ENCODE measurements at places on chromosomes 5 and 9. TPM values are rescaled to one million over a fixed set of nuclear protein-coding genes. Genes with fewer than 3 reads are reported as not detected.
A peak's percentile ranks its signal among the peaks of the same experiment; 100 is the strongest.

DNA sequence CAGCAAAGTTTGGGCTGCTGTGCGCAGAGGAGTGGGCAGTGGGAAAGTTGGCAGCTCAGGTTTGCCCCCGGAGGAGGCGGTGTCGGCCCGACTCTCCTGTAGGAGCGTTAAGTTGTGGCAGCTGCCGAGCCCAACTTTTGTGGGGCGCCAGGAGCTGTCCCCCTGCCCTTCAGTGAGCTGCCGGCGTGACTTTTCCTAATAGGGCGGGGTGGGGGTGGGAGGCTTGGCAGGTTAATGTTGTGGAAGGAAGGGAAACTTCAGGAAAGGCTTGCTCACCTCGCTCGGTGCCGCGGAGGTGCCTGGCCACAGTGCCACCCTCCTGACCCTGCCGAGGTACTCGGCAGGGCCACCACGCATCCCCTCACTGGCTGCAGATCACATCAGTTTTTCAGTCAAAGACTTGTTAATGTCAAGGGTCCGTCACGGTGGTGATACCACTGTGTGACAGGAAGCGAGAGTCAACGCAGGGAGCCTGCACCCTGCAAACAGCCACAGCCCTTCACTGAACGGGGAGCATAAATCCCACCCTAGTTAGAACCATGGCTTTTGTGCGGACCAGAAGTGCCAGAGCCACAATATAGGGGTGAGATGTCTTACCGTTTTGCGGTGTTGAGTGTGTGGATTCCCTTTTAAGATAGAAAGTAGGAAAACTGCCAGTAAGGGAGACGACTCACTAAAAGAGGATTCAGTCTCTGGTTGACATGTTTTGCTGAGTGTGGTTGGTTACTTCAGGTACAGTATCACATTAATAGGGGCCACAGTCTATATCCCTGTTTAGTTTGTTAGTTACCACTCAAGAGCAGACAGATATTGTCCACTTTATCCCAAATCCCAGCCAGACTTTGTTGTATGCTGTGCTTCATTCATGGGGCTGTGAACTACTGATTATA, 796 bp downstream of the LNPEP start:
- DNase-seq, result peak; percentile 60

GRCh38 chr5:135208903-135209721, 175.1 kb upstream of the PITX1 start:
- peak; percentile 52 for DNase-seq

GRCh38 chr9:104104360-104104759, 10.3 kb downstream of the SMC2 start:
- DNase-seq, result no peak

DNA sequence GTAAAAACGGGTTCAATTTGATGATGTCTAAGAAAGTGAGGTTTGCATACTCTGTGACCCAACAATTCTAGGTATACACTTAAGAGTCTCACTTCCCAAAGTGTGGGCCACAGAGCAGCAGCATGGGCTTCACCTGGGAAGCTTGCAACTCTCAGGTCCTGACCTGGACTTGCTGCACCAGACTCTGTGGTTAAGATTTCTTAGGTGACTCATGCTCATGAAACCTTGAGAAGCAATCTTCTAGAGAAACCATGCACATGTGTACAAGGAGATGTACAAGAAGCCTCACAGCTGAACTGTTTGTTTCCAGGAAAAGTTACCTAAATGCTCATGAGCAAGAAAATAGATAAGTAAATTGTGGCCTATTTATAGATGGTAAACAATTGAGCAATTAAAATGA, 30.0 kb downstream of the DNAJC21 start:
- no peak for DNase-seq

DNA sequence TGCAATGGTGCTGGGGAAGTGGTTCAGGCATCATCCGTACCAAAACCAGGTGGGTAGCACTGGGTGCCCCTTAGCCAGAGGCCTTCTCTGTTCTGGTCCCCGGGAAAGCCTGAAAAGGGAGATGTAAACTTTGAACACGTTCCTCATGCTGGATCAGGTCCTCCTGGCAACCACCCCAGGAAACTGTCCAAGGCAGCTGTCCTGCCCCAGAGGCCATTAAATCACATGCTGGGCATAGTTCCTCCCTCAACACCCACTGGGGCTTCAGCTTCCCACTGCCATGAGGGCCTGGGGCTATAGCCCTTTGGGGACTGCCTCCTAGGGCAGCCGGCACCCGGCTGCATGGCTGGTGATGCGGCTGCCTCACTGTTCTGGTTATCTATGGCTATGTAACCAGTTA, 228.9 kb upstream of the MVB12B start:
- DNase-seq, result no peak

- no peak for DNase-seq
Observed at GRCh38 chr9:121303456-121304451, 35.8 kb downstream of the GSN start.

GRCh38 chr5:68518286-68518685, 302.7 kb downstream of the PIK3R1 start:
- no peak for DNase-seq

DNA sequence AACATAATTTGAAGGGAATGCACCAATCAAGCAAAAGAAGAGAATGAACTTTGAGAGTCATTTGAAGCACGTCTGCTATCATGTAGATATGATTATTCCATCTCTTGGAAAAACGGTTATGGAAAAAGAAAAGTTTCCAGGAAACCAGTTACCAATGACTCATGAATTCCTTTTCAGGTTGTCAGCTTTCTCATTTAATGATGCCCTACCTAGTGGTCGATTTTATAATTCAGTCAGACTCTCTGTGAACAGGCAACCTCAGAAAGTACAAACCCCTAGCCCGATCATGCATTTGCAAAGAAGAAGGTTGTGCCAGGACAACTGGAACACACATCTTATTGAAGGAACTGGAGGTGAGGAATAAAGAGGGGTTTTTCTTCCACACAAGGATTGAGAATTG, 355.1 kb upstream of the GRIA1 start:
- no peak for DNase-seq

GABRA6 gene
- total RNA-seq, result not detected

- no peak for DNase-seq
Observed at GRCh38 chr9:104301755-104302154, 202.3 kb upstream of the OR13F1 start.

- no peak for DNase-seq
Observed at GRCh38 chr5:58752104-58752503, 169.2 kb downstream of the RAB3C start.

- DNase-seq, result no peak
Observed at GRCh38 chr5:90550963-90551362, 7.6 kb upstream of the ADGRV1 start.

DNA sequence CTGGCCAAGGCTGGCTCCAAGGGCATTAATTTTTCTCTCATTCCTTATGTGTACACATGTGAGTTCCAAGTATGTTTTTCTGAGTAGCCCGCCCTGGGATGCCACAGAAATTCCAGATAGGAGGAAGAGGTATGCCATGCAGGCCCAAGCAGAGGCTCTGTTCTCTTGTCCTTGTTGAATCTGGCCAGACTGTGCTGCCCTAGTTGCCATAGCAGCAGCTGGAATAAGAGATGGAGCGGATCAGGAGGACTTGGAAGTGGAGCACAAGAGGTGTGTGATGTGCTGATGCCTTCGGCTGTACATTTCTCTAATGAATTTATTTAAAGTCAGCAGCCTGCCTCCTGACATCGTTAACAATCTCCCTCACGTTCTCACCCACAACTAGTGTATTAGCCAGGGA, 235.6 kb upstream of the RPS23 start:
- no peak for DNase-seq

KIAA0825 gene
- 5.9 TPM for total RNA-seq

Data from ureter (tissue), 1 donor.